ENCODE measurements at places on chromosomes 2 and 18.

DNA sequence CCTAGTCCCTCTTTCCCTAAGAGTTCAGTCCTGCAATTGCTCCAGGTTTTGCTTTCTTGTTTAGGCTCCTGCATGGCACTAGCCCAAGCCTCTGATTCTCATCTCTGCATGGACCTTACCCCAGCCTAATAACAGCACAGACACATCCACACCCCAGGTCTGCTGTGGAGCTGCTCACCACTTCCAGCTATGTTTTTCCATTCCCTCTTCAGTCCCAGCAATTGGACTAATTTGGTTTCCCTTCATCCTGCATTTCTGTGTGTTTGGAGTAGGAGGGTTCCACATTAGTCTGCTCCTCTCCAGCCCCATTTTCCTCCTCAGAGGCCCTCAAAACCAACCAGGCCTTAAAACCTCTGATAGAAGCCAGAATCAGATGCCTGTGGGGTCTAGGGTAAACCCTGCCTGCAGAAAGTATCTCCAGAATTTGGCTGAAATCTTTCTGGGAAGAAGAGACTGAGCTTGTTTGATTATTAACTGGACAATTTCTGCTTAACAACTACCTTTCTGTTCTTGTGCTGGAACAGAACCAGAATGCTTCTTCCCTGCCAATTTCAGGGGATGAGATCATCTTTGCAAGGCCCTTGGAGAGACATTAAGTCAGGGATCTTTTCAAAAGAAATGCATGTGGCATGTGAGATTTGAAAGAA is 95.9 kb downstream of the GFPT1 start:
- no peak for DNase-seq

- peak; percentile 26 for DNase-seq
Observed at GRCh38 chr2:172864182-172864581, 128.5 kb downstream of the RAPGEF4 start.

- DNase-seq = peak; percentile 0
Observed at GRCh38 chr2:79887747-79888374, 375.0 kb downstream of the CTNNA2 start.

DNA sequence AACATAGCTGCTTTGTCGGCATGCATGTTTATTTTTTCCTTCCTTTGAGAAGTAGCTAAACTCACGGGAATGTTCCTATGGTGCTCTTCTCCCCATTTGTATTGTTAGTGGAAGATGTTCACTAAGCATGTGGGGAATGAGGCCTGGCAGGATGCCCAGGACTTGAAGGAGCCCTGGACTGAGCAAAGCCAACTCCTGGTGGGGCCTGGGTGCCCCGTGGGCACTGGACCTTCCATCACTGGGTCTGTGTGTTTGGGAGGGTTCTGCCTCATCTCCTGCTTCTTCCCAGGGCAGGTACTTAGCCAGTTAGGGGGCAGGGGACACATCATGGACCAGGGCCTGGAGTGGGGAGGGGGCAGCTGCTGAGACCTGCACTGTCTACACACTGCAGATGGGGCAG is 49.3 kb downstream of the ACAA2 start:
- DNase-seq = no peak

DNA sequence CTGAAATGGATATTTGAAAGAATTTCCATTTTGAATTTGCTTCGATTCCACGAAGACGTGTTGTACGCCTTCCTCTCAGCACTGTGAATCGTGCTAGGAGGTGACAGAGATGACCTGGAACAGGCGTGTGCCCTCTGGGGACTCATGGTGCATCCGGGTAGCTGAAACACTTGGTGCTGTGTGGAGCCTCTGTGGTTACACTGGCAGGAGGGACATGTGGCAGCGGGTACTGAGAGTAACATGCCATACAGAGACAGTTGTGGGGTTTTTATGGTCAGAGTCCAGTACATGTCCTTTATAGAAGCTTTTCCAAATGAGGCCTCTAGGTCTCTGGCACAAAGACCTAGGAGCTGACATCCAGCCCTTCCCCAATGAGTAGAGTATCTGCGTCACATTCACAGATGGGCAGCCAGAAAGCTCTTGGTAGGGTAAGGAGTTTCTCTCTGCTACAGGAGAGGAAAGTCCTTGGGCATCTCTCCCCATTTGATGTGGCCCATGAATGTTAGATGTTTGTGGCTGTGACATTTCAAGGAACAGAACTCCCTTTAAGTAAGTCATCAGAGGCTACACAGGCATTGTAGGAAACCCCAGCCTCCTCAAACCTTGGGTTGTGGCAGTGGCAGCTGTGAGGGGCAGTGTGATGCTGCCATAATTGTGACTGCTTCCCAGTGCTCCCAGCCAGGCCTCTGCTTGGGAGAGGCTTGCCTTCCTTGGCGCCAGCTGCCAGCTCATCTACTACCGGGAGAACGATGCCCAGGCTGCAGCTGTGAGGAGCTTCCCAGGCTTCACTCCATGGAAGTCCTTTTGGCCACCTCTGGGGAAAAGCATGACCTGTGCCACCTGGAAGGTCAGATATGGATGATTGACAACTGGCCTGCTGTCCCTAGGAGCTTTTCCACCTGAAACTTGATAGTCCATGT is 80.6 kb downstream of the ACOXL start:
- DNase-seq = no peak

DNA sequence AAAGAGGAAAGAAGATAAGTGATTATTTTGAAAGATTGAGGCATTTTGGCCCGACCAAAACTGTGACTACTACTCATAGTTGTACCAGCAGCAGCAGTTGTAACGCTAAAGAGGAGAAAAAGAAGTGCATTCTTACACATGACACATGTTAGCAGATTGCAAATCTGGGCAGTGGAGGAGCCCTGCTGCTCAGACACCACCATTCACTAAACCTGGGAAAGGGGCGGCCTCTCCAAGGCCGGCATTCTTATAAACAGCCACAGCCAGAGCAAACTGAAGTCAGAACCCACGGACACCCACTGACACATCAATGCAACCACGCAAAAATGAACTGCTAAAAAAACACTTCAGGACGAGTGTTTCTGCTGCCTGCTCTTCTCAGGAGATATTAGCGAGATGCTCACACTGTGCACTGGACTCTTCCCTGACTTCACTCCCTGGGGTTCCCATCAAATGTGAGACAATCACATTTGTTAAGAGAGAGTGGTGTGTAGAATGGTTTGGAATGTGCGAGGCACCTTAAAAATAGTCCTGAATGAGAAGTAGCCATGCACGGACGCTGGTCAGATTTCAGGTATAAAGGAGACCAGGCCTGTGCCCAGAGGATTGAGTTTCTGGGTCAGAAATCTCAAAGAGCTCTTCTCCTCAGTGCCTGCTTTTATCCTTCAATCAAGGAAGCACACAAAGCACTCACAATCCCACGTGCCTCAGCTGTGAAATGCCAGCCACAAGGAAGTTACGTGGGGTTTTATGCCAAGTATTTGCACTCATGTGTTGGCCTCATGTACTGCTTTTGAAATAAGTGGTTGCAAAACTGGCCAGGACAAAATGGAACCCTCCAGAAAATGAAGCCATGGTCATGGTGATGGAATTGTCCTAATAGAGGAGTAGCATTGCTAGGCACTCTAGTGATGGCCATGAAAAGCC is 83.4 kb downstream of the MTCL1 start:
- DNase-seq = no peak

DNA sequence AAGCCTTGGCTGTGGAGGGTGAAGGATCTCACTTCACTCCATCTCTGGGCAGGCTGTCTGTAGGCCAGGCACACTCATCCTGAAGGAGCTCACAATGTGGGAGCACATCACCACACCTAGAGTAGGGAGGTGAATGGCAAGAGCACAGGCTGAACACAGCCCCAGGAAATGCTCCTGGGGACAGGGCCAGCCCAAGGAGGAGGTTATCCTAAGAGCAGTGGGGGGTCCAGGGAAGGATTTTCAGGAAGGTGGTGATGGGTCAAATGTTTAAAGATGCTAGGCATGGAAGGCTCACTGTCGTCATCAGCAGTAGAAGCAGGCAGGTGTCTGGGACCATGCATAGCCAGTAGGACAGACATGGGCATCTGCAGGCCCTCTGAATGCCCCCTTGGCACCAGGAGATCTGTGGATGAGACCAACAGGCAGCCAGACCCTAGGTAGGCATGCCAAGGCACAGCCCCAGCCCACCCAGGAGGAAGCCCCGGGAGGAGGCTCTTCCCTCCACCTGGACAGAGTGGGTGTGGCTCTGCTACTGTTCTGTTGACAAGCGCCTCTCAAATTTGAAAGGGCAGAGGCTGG is 91.7 kb upstream of the RAB6C start:
- DNase-seq = no peak

GRCh38 chr2:125092276-125093009 is 1067.4 kb downstream of the CNTNAP5 start:
- no peak for DNase-seq

DNA sequence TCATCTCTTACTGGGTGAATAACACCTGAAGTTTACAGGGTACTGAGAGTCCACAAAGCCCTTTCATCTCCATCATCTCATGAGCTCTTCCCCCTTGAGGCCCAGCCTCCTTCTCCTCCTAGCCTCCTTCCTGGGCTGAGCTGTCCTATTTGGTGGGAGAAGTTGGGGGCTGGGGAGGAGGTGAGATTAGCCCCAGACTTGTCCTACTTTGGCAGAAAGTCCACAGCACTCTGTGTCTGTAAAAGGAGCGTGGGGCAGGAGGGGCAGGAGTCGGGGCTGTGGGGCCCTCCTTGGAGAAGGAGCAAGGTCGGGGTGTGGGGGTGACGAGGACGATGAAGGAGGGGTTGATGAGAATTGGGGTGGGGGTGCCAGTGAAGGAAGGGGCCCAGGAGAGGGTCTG is 10.0 kb upstream of the DES start:
- no peak for DNase-seq

DNA sequence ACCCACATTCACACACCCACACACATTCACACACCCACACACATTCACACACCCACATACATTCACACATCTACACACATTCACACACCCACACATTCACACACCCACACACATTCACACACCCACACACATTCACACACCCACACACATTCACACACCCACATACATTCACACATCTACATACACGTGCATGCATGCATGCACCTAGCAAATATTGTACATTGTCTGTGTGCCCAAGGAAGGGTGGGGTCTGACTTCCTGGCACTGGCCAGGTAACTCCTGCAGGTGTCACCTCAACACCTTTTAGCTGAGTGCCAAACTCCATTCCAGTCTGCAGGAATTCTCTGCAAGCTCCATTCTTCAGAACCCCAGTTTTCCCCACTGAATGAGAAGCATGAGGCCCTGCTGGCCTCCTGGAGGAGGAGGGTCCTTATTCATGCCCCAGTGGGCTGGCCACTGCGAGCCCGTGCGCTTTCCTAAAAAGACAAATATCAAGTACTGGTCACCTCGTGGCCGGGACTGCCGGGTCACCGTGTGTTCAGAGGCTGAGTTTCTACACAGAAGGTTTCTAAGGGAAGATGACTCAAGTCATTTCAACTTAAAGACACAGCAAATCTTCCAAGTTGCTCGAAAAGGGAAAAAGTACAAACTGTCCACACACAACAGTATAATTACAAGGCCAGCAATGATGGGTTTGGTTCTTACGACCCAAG is 131.5 kb downstream of the HDAC4 start:
- DNase-seq = peak; percentile 58

DNA sequence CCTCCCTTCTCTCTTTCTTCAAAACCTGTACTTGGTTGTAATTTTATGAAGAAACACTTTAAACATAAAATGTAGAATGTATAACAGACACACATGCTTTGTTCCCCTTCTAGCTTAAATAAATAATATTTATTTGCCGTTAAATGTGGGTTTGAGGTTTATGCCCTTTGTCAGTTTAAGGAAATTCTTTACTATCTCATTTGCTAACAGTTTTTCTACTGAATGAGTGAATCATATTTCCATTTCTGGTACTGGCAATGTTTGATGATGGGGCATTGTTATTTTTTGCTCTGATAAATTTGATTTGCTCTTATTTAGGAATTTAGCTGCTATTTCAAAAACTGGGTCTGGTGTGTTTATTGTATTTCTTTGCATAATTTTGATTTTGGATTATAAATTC is 555.6 kb downstream of the CCDC85A start:
- no peak for DNase-seq

- DNase-seq = no peak
Observed at GRCh38 chr2:69222953-69223658, 163.9 kb downstream of the GFPT1 start.

- DNase-seq = no peak
Observed at GRCh38 chr18:78686976-78687685, 292.5 kb upstream of the SALL3 start.

GRCh38 chr2:1742681-1743395 is 1.5 kb downstream of the PXDN start:
- no peak for DNase-seq

- DNase-seq = no peak
Observed at GRCh38 chr18:43847164-43848091, 570.1 kb upstream of the SYT4 start.

GRCh38 chr2:89833116-89833779 is 1141.8 kb downstream of the RPIA start:
- no peak for DNase-seq

DNA sequence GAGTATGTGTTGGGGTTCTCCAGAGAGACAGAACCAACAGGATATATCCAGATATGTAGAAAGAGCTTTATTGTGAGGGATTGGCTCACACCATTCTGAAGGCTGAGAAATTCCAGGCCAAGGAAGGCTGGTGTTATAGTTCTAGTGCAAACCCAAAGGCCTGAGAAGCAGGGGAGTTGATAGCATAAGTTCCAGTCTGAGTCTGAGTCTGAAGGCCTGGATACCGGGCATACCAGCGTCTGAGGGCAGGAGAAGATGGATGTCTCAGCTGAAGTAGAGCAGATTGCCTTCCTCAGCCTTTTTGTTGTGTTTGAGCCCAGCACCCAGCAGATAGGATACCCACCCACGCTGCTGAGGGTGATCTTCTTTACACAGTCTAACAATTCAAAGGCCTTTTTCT is 211.7 kb upstream of the RASGRP3 start:
- no peak for DNase-seq

GRCh38 chr2:46825939-46826568 is 89.6 kb downstream of the MCFD2 start:
- no peak for DNase-seq

GRCh38 chr18:41532344-41533086 is 422.5 kb upstream of the PIK3C3 start:
- DNase-seq = no peak

DNA sequence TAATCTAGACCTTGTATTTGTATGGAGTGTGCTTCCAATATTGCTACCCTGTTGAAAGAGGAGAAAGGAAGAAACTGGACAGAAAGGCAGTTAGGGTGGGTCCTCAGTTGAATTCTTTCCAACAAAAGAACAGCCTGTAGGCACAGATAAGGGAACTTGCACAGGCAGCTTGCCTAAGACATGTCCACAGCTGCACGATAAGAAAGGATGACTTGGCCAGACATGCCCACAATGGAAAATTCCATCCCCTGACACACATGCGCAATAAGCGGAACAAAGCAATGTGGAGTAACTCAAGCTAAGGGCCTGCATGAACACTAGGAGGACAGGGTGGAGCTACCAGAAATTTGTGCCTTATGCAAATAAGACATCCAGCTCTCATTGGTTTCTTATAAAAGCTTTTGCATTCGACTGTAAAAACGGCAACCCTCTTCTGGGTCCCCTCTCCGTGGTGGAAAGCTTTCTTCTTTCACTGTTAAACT is 1084.7 kb upstream of the NXPH2 start:
- no peak for DNase-seq

DNA sequence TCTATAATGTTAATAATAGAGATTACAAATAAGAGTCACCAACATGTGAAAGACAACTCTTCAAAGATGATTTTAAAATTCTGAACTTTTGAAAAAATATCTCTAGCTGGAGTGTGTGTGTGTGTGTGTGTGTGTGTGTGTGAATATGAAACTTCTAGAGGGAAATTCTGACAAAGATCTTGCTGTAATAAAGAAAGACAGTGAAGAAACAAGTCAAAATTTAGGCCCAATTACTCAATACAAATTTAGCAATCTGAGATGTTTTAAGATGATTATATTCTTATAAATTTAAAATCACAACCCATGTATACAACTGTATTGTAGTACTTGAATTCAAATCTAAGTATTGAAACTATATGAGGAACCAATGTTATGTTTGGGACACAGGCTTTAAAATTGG is 57.2 kb upstream of the UGP2 start:
- no peak for DNase-seq

All from activated T-cell treated with anti-CD3 and anti-CD28 coated beads for 4 hours (primary cell).